ENCODE measurements at places on chromosomes 16 and 17.
A peak's percentile ranks its signal among the peaks of the same experiment; 100 is the strongest.

GRCh38 chr16:783404-784161, 4.6 kb downstream of the RPUSD1 start:
- no peak for DNase-seq

GRCh38 chr16:23537390-23537789, 19.8 kb downstream of the EARS2 start:
- DNase-seq = no peak

- DNase-seq = peak; percentile 79
Measured at GRCh38 chr16:1188432-1189189, 35.7 kb downstream of the CACNA1H start.

GRCh38 chr17:75091855-75092327, 4.1 kb downstream of the SLC16A5 start:
- no peak for DNase-seq

GRCh38 chr16:22373662-22374310, 633 bp downstream of the CDR2 start:
- DNase-seq = peak; percentile 35

DNA sequence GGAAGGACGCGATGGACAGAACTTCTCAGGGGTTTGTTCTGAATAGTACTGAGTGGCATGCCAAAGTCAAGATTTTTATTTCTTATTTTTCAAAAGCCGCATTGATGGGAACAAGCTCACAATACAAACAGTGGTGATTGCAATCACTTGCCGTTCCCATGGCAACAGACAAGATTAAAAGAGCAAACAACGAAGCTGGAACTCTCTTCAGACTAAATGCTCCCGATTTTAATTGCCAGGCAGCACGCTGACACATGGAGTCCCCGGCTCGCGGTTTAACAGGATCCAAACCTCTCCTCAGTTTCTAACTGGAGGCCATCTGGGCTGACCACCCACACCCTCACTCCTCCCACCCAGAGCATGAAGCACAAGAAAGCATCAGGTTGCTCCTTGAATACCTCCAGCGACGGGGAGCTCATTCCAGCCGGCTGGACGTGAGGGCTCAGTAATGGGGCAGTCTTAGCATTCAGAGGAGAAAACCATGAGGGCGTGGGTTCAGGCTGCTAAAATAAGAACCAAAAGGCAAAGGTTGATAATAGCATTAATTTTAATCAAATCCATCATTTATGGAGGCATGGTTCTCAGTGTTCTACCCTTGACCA, 41.5 kb downstream of the AIPL1 start:
- DNase-seq = no peak

GRCh38 chr16:3595110-3595486, 16.3 kb downstream of the SLX4 start:
- no peak for DNase-seq

DNA sequence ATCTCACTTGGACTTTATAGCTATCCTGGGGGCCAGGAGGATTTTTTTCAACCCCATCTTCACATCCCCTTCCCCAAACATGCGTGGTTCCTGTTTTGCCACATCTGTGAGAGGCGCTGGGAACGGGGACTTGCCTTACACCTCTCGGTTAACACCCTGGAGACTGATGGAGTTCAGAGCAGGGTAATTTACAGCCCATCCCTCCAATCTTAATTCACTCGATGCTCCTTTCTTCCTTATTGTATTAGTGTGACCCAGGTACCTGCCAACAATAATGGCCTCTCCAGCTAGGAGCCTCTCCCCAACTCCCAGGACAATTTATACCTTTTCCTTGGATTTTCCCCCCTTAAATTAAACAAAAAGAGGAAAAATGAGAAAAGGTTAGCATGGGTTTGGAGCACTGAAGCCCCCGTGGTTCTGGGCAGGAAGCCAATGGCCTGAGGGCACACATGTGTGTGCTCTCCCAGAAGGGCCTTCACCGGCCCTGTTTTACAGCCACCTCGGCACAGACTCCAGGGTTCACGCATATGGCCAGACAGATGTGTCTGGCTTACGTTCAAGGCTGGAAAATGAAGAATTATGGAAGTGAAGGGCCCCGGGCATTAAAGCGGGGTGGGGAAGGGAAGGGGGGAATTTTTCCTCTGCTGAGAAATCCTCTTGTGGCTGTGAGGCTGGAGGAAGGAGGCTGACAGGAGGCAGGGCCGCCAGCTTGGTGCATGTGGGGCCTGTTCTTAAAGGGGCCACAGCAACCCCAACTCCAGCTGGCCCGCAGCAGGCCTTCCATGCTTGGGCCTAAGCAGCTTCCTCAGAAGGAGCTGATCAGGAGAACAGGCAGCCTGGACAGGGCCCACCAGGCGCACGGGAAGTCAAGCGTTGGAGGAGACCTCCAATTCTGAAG, 21.4 kb downstream of the HIC1 start:
- DNase-seq = no peak

- no peak for DNase-seq
Measured at GRCh38 chr17:21143695-21144094, 16.9 kb downstream of the DHRS7B start.

GRCh38 chr17:50364061-50364458, 8.9 kb downstream of the MRPL27 start:
- DNase-seq = no peak

GRCh38 chr17:80110927-80111701, 9.7 kb downstream of the GAA start:
- no peak for DNase-seq

GRCh38 chr17:30203471-30203981, 32.0 kb downstream of the SLC6A4 start:
- DNase-seq = no peak

DNA sequence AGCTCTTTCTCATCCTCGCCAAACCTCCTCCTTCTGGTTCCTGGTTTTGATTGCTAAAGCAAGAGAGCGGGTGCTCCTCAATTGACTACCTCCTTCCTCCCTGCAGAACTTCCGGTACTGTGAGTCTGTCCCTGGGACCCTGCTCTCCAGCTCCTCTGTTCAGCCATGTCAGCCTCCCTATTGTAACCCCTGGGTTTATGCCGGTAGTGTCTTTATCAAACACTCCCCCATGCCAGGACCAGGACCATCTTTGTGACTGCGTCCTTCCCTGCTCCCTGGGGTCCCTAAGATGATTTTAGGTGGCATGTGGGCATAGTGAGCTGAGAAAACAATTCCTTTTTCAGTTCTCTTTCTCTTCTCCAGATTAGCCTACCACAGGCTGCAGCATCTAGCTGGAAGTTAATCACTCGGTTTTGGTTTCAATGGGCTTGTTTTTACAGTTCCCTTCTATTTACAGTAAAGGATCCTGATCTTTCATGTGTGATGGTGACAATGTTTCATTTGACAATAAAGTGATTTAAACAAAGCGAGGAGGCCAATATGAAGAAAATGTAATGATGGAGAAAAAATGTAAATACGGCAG, 27.7 kb upstream of the IL21R start:
- no peak for DNase-seq

DNA sequence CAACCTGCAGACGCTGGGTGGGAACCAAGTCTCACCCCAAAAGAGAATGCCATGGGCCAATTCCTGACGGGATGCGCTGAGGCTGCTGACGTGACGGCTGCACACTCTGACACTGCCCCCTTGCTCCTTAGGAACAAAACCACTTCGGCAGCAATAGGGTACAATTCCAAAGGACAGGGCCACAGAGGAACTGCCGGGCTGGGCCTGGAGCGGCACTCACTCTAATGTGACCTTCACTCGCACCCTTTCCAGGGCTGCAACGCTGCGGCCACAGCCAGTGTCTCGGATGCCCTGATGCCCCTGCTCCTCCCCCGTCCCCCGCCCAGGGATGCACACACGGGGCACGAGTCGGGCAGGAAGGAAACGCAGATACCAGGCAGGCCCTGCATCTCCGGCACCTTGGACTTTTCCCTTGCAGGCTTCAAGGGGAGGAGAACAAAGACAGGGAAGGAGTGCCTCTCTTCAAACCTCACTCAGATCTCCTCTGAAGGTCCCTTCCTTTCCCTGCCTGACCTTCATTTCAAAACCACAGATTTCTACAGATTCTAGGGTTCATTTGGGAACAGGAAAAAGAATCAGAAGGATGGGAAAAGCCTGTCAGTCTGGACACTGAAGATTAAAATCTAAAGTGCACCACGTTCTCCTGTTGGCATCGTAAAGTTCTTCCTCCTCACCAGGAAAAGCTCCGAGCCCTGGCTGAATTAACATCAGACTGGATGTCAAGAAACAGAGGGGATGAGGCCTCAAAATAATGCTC, 2.3 kb downstream of the PITPNA start:
- DNase-seq = no peak

DNA sequence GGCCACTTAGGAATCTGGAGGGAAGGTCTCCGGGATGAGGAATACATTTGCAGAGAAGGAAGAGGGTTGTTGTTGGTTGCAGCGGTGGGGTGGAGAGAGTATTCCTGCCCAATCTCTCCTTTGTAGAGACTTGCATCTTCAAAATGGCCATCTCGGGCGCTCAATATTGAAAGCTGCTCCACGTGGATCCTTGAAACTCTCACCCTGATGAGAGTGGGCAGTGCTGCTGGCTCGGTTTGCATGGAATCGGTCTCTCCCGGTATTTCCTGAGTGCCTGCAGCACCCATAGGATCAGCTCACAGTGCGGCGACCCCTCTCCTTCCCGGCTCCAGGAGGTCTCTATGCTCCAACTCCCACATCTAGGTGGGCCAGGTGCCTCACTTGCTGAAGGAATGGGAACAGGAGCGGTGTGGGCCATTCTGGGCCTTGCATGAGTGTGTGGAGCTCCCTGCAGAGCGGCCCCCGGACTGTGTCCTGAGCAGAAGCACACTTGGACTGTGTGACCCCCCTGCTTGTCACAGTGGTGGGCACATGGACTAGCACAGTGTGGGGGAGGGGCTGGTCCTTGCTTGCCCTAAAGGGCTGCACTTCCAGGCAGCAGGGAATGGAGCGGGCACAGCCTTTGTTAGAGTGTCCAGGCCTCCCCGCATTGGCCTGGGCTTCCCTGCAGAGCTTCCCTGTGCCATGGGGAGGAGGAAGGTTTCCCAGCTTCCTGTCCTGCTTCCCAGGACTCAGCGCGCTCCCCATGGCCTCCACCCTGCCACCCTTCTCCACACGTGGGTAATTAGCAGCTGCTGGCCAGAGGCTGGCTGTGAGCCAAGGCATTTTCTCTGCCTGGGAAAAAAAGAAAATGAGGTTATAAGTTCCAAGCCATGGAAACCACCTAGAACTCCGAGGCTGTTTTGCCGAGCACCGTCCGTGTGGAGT, 139.3 kb downstream of the IRF8 start:
- DNase-seq = no peak

DNA sequence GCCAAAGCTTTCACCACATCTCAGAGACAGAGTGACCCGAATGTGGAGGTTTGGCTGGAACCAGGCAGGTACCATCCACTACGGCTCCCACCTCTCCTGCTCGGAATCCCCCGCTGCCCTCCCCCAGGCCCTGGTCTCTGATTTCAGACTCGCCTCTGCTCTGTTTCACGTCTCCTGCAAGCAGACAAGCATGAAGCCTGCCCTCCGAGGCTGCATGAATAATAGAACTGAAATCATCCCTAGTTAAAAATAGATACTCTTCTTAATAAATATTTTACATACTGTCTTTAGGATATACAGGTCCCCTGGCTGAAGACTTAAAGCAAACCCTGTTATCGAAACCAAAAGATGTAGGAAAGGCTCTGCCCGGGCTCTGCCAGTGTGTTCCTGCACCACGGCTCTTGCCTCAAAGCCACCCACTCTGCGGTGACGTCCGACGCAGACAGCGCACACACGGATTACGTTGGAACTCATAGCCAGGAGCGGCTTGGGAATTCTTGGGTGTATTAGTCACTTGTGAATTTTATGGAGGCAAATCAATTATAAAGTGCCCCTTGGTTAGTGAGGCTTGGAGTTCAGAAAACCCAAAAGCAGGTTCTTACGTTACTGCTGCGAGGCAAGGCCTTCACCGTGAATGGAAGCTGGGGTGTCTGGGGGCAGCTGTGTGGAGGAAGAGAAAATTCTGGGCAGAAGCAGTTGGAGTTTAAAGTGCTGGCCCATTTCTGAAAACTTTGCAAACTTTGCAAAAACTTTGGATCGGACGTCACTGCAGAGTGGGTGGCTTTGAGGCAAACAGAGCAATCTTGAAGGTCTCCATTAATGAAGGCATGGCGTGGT, 25.6 kb upstream of the NPTX1 start:
- DNase-seq = no peak

DNA sequence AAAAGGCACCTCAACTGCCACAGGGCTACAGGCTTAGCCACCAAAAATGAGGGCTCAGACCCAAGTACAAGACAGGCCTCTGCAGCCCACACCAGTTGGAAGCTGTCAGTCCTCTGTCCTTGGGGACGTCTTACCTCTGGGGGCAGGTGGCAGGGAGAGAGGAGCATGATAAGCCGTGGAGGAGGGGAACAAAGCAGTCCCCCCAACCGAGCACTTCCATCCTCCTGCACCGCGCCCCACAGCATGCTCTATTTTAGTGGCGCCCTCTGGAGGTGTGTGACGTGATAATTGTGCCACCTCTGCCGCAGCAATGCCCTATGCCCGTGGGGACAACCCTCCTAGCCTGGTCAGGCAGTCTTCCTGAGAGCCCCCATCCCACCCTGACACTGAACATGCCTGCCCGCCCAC, 13.6 kb downstream of the G6PC3 start:
- DNase-seq = peak; percentile 48

- no peak for DNase-seq
Measured at GRCh38 chr17:16493531-16494046, 1.6 kb upstream of the LRRC75A start.

DNA sequence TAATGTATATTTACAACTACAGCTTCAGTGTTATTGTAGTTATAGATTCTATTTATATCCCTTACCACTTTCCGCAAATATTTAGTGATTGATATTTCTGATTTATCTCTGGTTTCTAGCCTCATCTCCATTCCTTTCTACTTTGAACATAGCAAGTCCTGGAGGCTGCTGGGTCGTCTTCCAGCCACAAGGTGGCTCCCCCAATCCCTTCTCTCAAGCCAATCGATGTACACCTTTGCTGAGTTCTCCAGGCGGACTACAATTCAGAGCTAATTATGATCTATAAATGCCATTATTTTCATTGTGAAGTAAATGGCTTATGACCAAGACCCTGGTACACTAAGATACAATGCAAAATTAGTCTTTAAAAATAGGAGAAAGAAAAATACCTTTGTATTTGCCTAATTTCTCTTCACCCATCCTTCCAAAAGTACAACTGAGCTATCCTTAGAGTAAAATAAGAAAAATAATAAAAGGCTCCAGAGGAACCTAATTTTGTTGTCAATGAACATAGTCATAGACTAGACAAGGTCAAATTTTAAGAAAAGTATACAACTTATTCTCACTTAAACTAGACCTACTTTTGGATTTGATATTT, 122.1 kb downstream of the SKAP1 start:
- peak; percentile 63 for DNase-seq

DNA sequence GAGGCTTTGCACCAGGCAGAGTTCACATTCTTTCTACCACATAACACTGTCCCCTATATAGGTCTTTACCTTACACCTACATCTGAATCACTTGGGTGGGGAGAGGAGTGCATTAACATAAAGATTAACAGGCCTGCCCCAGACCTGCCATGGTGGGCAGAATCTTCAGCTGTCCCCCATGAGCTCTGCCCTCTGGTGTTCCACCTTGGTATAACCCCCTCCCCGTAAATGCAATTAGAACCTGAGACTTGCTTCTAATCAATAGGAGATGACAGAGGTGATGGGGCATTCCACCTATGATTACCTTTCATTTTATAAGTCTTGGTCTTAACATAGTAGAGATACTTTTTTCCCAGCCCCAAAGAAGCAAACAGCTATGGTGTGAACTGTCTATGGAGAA, 20.4 kb upstream of the GRIN2A start:
- DNase-seq = no peak

All from endothelial cell (in vitro differentiated cells).